ENCODE measurements at places on chromosomes 4 and X.

- DNase-seq: no peak
Measured at GRCh38 chr4:123198706-123199105, 197.9 kb upstream of the SPRY1 start.

DNA sequence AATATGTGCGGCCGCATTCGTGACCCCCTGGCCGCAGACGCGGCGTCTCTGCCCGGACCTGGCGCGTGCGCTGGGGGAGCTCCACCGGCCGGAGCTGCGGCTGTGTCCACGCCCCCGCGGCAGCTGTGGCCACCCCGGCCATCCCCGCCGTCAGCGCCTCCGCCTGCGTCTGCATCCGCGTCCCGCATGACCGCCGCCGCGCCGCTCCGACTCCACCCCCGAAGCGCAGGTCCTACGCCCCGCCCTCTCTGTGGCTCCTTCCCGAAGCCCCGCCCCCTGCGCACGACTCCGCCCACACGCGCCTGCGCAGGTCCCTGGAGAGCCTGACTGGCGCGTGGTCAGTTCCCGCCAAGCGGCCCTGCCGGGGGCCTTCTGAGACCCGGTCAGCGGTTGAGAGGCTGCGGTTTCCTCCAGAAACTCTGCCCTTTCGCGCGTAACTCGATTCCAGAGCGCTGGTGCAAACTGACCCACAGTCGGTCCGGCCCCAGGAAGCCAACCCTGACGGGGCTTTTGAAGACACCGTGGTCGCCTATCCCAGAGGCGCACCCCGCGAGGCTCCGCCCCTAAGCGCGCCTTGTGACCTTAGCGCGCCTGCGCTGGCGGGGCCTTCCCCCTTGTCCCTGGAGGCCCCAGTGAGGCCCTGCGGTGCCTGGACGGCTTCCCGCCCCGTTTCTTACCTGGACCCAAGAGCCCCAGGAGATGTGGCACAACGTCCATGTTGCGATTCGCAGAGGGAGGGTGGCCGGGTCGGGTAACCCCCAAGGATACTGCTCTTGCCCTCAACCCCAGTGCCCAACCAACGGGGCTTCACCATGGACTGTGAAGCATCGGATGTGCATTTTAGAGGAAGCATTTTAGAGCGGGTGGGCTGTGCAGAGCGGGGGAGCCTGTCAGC, at the start of gene LAGE3:
Gene LAGE3 (minus strand): TSS at position 554 of the 895 bp plus-strand sequence. CDS start 366 bp downstream, at position 188.
- DNase-seq: peak; percentile 69

DNA sequence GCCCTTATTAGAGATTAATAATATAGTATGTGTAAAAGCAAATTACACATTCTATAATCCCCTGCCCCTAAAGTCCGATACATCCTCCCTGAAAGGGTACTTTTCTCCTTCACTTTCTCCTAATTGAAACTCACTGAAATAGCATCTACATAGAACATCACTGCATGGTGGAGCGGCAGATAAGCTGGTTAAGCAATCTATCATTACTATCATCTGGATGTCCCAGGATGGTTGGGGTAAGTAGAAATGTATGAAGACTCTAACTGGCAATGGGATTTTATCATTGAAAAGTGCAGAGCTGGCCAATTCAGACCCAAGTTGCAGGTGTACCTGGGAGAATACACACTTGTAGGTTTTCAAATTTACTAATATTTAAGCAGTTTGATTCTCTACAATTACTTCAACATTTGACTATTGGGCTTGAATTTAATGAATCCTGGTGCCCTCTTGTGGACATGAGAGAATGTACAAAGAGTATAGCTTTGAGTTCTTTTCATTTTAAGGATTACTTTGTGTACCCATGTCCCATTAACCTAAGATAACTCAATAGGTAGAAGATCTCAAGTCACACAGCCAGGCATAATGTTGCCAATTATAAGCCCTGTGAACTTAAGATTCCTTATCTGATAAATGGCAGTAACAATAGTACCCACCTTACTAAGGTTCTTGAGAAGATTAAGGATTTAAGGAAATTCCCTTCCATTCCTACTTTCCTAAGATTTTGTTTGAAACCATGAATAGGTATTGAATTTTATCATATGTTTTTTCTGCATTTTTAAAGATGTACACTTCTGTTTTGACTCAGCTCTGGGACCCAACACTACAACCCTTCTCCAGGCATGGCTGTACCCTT, 69.8 kb downstream of the SHROOM3 start:
- peak; percentile 57 for DNase-seq

DNA sequence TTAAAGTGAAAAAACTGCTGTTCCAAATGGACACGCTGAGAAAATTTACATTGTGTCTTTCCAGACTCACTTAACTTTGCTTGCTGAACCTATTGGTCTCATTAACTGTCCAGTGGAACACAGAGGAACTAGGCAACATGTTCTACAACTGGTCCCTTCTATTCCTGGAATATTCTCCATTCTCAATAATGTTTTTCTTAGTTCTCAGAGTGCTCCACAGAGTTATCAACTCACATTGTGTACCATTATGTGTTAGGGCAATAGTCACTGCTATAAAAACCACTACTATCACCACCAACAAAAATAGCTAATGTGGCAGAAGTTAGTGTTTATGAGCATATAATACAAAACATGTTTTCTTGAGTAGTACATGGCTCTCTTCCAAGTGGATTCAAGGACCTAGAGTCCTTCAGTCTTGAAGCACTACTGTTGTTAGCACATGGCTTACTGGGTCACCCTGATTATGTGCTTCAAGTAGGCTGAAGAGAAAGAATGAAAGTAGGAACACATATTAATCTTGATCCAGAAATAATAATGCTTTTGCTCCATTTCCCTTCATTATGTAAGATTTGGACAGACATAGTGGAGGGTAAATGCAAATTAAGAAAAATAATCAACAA, 865.3 kb upstream of the HS3ST1 start:
- DNase-seq: no peak

- no peak for DNase-seq
Measured at GRCh38 chrX:118174516-118175098, 58.0 kb upstream of the KLHL13 start.

GRCh38 chr4:53705151-53705764, 114.0 kb upstream of the LNX1 start:
- no peak for DNase-seq

DNA sequence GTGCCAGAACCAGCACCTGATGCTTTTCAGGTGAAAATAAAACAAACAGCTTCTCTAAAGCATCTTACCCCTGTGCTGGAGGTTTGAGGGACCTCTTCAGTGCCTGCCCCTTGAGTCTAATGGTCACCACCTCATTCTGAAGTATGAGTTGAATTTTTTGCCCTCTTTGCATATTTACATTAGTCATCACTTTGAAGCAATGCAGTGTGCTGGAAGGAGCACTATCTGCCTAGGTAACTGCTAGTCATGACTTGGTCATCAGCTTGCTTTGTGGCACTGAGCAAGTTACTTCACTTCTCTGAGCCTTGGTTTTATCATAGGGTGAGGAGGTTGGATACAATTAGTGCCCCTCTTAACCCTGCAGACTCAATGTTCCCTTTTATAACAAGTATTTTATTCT, 44.9 kb downstream of the SPATA18 start:
- DNase-seq: no peak

DNA sequence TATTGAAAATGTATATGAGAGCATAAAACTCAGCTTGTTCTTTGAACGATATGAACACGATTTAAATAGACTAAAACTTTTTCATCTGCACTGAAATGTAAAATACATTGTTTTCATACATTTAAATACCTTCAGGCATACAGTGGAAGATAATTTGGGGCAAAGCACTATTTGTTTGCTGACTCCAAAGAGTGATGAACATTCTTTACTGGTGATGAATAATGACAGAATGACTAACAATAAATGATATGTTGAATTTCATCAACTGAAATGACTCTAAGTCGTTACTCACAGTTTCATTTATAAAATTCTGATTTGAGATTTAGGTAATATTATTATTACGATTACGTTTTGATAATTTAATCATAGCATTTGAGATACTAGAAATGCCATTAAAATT, 1160.1 kb downstream of the NLGN4X start:
- no peak for DNase-seq

GRCh38 chrX:6203462-6204215, 25.0 kb downstream of the NLGN4X start:
- DNase-seq: no peak

DNA sequence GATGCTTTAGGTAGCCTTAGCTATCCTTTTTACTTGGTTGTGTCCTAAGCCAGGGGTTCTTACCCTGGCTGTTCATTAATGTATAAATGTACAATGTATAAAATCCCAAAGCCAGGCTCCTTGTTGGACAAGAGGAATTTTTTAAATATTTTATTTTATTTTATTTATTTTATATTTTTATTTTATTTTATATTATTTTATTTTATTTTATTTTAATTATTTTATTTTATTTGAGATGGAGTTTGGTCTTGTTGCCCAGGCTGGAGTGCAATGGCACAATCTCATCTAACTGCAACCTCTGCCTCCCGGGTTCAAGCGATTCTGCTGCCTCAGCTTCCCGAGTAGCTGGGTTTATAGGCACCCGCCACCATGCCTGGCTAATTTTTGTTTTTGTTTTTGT, 8.1 kb upstream of the SLC2A9 start:
- DNase-seq: no peak

DNA sequence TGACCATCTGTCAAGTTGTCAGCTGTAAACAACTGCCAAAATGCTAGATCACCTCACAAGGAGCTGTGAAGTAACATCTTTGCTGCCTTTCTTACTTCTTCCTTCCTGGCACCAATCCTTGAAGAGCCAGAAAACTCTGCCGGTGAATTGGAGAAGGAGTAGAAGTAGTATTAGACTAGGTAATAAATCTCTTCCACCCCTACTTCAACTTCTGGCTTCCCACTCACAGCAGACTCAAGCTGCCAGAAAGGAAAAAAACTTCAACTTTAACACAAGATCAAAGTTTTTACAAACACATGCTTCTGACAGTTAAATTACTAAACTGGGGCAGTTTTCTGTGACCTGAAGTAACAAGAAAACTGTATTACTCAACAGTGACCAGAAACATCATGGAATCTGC, 164.7 kb upstream of the SLC7A11 start:
- DNase-seq: no peak

DNA sequence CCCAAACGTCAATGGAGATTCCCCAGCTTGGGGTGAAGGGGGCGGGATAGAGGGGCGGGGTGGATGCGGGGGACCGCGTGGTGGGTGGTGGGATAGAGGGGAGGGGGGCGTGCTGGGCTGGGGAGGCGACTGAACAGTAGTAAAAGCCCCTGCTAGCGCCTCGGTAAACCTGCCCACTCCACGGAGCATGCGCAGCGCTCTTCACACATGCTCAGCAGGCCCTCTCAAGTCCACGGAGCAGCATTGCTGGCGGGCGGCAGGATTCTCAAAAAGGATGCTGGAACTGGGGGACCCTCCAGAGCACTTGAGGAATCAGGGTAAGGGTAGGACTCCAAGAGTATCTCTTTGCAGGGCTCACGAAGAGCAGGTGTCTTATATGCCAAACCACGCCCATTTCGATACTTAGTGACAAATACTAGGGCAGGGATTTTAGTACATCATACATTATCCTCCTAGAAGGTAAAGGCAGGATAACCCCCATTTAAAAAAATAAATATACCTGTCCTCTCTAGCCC, 378 bp upstream of the RPS6KA6 start:
- no peak for DNase-seq

All from HCT116 (cell line).